NCI-H510A treated with DMSO at 0.1 percent for 48 hours (cell line): ENCODE measurements at places on chromosomes 12 and 14.

GRCh38 chr12:123444092-123445026 lies 7.9 kb upstream of the RILPL2 start:
- no peak for DNase-seq

- DNase-seq, result no peak
Observed at GRCh38 chr14:91898372-91898771, 31.0 kb upstream of the TC2N start.

GRCh38 chr14:62117751-62118105 lies 355.5 kb downstream of the SNAPC1 start:
- peak; percentile 26 for DNase-seq

DNA sequence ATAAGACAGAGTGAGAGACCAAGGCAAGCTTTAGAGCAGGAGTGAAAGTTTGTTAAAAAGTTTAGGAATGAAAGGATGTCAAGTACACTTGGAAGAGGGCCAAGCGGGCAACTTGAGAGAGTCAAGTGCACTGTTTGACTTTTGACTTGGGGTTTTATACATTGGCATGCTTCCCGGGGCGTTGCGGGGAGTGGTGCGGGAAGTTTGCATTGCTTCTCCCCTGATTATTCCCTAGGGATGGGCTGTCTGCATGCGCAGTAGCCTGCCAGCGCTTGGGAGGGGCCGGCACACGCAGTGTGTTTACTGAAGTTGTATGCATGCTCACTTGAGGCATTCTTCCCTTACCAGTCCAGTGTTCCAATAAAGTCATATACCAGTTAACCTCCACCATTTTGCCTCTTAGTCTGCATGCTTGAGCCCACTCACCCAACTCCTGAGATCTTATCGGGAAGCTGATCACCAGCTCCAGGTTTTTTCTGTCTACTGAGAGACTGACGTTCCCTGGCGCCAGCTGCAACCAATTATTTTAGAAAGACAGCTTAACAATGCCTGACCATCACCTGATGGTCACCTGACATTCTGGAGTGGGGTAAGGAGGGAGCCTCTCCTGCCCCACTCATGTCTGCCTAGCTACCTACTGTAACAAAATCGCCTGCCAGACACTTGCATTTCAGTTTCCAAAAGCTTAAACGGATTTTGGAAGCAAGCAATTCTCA lies 53.2 kb downstream of the DACT1 start:
- peak; percentile 47 for DNase-seq

DNA sequence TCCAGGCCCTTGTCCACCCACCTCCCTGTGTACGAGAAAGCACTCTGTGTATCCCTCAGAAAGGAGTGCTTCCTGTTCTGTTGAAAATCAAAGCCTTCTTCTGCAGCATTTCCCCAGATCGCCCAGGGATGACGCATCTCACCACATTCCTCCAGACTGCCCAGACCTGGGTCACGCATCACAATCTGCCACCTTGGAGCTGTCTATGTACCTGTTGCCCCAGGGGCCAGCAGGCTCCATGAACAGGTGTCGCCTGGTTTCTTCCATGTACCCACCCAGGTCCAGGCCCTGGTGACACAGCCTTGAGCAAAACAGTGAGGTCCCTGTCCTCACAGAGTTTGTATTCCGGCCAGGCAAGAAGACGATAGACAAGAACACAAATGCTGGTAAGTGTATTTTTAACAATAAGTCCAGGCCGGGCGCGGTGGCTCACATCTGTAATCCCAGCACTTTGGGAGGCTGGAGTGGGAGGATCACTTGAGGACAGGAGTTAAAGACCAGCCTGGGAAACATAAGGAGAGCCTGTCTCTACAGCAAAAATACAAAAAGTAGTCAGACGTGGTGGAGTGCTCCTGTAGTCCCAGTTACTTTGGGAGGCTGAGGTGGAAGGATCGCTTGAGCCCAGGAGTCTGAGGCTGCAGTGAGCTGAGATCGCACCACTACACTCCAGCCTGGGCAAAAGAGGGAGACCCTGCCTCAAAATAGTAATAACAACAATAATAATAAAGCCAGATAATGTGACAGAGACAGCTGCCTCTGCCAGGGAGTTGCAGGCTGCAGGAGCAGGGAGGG lies 6.8 kb upstream of the PPP1R13B start:
- no peak for DNase-seq

- no peak for DNase-seq
Observed at GRCh38 chr12:80321653-80322052, 122.4 kb upstream of the PTPRQ start.

DNA sequence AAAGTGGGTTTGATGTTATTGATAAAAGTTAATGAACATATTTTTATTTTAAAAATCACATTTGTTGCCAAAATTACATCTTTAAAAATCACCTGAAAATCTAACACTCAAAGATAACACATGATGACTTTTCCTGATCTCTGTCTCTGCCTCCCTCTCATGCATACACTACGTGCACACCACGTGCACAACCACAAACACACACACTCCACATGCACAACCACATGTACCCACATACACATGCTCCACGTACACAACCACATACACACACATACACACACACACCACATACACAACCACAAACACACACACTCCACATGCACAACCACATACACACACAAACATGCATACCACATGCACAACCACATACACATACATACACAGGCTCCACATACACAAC lies 61.8 kb upstream of the TMEM132C start:
- no peak for DNase-seq

DNA sequence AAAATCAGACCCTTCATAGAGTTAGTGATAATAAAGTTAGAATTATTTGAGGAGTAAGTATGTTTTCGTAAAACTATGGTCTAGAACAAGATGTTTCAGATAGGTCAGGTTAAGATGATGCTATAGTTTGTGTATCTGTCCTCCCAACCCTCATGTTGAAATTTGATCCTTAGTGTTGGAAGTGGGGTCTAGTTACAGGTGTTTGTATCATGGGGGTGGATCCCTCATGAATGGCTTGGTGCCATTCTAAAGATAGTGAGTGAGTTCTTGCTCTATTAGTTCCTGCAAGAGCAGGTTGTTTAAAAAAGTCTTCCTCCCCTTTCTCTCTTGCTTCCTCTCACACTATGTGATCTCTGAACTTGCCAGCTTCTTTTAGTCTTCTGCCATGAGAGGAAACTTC lies 707.3 kb upstream of the FOXG1 start:
- peak; percentile 64 for DNase-seq
